ENCODE measurements at places on chromosomes 16 and 17. TPM values are rescaled to one million over a fixed set of nuclear protein-coding genes. Genes with fewer than 3 reads are reported as not detected.

The LRRC37A gene
- 4.9 TPM for total RNA-seq

The TBC1D28 gene
- not detected for total RNA-seq

The ATXN1L gene
- 28.9 TPM for total RNA-seq

The TNP2 gene
- total RNA-seq = not detected

The RMI2 gene
- 62.3 TPM for total RNA-seq

The CNTNAP4 gene
- 0.41 TPM for total RNA-seq

The OR3A2 gene
- not detected for total RNA-seq

The ICAM2 gene
- 0.75 TPM for total RNA-seq

The ACSM2B gene
- not detected for total RNA-seq

The WRAP53 gene
- total RNA-seq = 24.1 TPM

The UTP4 gene
- total RNA-seq = 45.3 TPM

The CNGB1 gene
- 0.29 TPM for total RNA-seq

The HCRT gene
- total RNA-seq = not detected

The MT1A gene
- not detected for total RNA-seq

The BMERB1 gene
- total RNA-seq = 7.3 TPM

The EME1 gene
- 21.5 TPM for total RNA-seq

The VMO1 gene
- 0.75 TPM for total RNA-seq

The FADS6 gene
- 5.7 TPM for total RNA-seq

The KRTAP9-2 gene
- total RNA-seq = not detected

The C17orf67 gene
- total RNA-seq = 1.5 TPM

The SPATA20 gene
- total RNA-seq = 40.4 TPM

The SPIRE2 gene
- 12.8 TPM for total RNA-seq

The OTOA gene
- not detected for total RNA-seq

The GPRC5C gene
- 57.0 TPM for total RNA-seq

The IRX6 gene
- total RNA-seq = not detected

The HOXB1 gene
- not detected for total RNA-seq

The EXOC3L1 gene
- total RNA-seq = 1.8 TPM

The PRAC2 gene
- not detected for total RNA-seq

The XAF1 gene
- total RNA-seq = 0.16 TPM

The SMIM36 gene
- total RNA-seq = not detected

The OR1F1 gene
- total RNA-seq = not detected

The ARHGDIA gene
- total RNA-seq = 240 TPM

The TMEM238L gene
- total RNA-seq = not detected

The GINS2 gene
- total RNA-seq = 16.8 TPM

The NLRC3 gene
- 0.11 TPM for total RNA-seq

The MMP28 gene
- not detected for total RNA-seq

The IL21R gene
- total RNA-seq = not detected

The VPS9D1 gene
- 10.0 TPM for total RNA-seq

The TBC1D3G gene
- total RNA-seq = not detected

The ADORA2B gene
- 2.0 TPM for total RNA-seq

The AHSP gene
- not detected for total RNA-seq

Measured in endodermal cell (in vitro differentiated cells).